ENCODE measurements at places on chromosomes 7 and 10.

- DNase-seq = no peak
Observed at GRCh38 chr7:77266291-77266794, 66.7 kb upstream of the FGL2 start.

- DNase-seq = no peak
Observed at GRCh38 chr7:136492366-136492765, 376.1 kb upstream of the CHRM2 start.

DNA sequence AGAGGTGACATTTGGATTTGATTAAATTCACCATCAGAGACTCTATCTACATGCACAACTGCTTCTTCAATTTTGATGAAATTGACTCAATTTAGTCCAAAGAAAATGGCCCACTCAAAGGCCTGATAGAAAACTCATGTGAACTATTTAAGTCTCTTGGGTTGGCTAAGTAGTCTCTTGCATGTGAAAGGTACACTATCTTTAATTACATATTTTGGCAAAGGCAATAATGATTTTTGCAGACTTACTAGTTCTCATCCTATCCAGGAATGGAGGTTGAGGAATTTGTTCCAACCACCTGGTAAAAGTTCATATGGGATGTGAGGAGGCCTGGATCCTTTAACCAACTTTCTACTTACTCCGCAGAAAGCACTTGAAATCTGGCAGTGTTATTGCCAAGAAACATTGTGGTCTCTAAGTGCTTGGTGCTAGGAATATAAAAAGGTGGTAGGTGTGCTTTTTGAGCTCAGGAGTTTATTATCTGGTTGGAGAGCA lies 618.6 kb upstream of the MKI67 start:
- DNase-seq = no peak

- DNase-seq = no peak
Observed at GRCh38 chr7:18363751-18364380, 131.7 kb upstream of the HDAC9 start.

DNA sequence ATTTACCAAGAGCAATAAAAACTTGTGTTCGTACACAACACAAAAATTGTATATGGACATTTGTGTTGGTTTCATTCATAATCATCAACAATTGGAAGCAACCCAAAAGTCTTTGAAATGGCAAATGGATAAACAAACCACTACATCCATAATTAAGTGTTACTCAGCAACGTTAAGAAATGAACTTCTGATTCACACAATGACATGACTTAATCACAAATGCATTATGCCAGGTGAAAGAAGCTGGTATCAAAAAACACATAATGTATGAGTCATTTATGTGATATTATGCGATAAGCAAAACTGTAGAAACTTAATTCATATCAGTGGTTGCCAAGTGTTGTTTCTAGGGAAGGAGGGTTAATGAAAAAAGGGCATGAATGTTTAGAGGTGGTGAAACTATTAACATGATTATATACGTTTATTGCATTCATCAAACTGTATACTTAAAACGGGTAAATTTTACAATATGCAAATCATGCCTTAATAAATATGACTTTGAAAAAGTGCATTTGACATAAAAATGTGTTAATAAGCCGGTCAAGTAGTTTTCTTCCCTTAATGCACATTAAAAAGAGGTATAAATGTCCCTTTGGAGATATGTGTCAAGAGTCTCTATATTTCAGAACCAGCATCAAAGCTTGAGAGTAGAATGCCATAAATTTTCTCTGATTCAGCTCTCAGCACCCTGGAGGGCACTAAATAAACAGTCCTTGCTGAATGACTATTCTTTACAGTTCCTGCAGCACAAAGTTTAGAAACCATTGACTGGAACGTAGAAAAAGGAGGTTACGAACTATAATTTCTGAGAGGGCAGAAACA lies 84.8 kb upstream of the GRM3 start:
- no peak for DNase-seq

DNA sequence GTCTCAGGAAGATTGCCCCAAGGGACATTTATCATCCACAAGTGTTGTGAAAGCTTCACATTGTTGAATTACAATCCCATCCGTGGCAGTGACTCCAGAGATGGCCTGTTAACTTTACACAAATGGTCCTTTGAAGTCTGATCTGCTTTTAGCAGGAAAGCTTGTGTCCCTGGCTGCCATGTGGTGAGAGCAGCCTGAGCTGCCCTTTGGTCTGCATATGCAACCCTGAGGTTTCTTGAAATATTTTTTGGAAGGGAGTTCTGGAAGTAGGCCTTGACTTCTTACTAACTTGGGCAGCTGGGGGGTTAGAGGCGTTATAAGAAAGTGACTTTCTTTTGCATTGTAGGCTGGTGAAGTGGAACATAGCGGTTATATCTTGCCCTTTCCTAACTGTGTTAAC lies 41.3 kb upstream of the FAM180A start:
- DNase-seq = no peak

DNA sequence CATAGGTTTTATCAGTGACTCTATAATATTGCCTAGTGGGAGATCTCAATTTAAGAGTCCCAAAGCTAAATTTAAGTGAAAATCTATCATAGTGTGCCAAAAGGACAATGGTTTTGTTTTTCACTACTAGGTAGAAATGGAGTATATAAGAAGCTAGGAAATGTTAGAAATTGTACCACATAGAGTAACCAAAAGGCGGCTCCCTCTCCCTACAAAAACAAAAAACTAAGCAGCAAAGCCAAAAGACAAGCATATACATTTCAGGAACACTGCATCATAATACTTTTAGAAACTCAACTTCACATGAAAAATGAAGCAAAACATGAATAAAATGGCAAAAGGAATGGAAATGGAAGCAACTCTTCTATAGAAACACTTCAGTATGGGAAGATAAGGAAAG lies 271.6 kb downstream of the CACNA2D1 start:
- DNase-seq = no peak

Measured in cerebellar nuclear complex (tissue), 1 donor.